ENCODE measurements at places on chromosomes 1 and 21. TPM values are rescaled to one million over a fixed set of nuclear protein-coding genes. Genes with fewer than 3 reads are reported as not detected.

Gene OLIG1
- not detected for total RNA-seq

Gene AMY1B
- total RNA-seq = not detected

Gene EIF2D
- 46.5 TPM for total RNA-seq

Gene KRTAP11-1
- not detected for total RNA-seq

Gene SH2D1B
- total RNA-seq = not detected

Gene KIF26B
- 74.8 TPM for total RNA-seq

Gene SELE
- total RNA-seq = not detected

Gene OR2T33
- total RNA-seq = not detected

Gene CYP4A22
- total RNA-seq = not detected

Gene TBX19
- 3.5 TPM for total RNA-seq

Gene CFHR2
- total RNA-seq = not detected

Gene S100A14
- 0.36 TPM for total RNA-seq

Gene C2CD2
- total RNA-seq = 14.9 TPM

Gene IFI16
- 94.8 TPM for total RNA-seq

Gene KLHDC7A
- not detected for total RNA-seq

Gene ANKRD65
- 0.81 TPM for total RNA-seq

Gene RNU1-3
- total RNA-seq = under 0.01 TPM

Gene TNN
- total RNA-seq = not detected

Gene UBE2U
- total RNA-seq = not detected

Gene FAM110D
- not detected for total RNA-seq

Gene RAB3B
- total RNA-seq = 20.4 TPM

Gene TAL1
- not detected for total RNA-seq

Gene OR10R2
- not detected for total RNA-seq

Gene LCE2A
- total RNA-seq = not detected

Gene PPFIA4
- total RNA-seq = 14.5 TPM

Gene OR2M7
- total RNA-seq = not detected

Gene KRTAP13-2
- not detected for total RNA-seq

Gene PERM1
- total RNA-seq = not detected

Gene TESK2
- total RNA-seq = 4.2 TPM

Gene FCRL1
- not detected for total RNA-seq

Gene WNT3A
- not detected for total RNA-seq

Gene SLC6A9
- total RNA-seq = 16.0 TPM

Gene PIK3R3
- total RNA-seq = 7.5 TPM

Gene SIPA1L2
- total RNA-seq = 31.7 TPM

Gene DNASE2B
- total RNA-seq = not detected

Gene CD1D
- not detected for total RNA-seq

Gene LCE1A
- total RNA-seq = not detected

Gene TMPRSS15
- total RNA-seq = not detected

Gene PCP4
- total RNA-seq = not detected

Gene PRAMEF7
- total RNA-seq = not detected

Gene LIPI
- not detected for total RNA-seq

Gene CRNN
- not detected for total RNA-seq

Gene TGFB2
- total RNA-seq = 17.0 TPM

Gene RHD
- total RNA-seq = not detected

Gene CKS1B
- 18.3 TPM for total RNA-seq

Gene CAPN9
- total RNA-seq = not detected

All from hair follicle dermal papilla cell (primary cell).